ENCODE measurements at places on chromosomes 5 and 9.
A peak's percentile ranks its signal among the peaks of the same experiment; 100 is the strongest.

- no peak for DNase-seq
Measured at GRCh38 chr9:107782381-107782780, 292.8 kb upstream of the KLF4 start.

- DNase-seq, result no peak
Measured at GRCh38 chr5:142901476-142902185, 131.5 kb downstream of the ARHGAP26 start.

DNA sequence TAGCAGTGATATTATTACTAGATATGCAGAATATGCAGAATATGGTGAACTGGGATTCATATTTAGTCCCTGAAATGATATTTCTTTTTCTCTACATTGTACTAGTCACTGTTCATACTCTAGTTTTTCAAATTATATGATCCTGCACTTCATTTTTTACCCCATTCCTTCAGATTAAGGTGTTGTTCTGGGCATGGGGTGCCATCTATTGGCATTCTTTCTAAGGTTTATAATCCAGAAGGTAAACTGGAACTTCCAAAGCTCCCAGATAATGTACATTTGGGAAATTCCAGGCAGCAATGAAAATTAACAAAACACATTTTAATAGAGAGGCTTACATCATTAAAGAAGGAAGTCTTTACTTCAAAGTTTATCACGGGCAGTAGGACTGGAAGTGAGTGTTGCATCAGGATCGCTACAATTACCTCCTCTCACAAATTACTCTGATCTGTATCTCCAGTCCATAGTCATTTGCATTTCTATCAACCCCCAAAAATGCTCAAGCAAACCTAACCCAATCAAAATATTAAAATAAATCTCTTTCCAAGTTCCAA, 12.5 kb downstream of the RFX3 start:
- no peak for DNase-seq

DNA sequence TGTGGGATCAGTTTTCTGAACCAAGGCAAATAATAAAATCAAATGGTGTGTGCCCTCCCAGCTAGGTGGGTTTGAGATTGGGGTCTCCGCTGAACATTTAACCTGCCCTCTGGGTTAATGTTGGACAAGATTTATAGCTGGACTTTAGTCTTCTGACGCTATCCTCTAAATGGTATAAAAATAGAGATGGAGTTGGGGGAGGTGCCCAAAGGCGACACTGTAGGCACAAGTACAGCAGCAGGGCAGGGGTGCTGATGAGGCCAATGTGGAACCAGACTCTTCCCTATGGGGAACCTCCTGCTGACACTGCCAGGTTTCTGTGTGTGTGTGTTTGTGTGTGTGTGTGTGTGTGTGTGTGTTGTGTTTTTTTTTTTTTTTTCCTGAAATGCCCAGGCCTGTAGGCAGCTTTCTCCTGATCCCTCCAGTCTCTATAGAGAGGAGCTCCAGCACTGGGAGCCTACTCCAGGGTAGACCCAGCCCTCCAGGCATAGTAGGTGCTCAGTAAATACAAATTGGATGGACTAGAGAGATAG, 37.9 kb downstream of the PCDH1 start:
- DNase-seq, result no peak

GRCh38 chr9:68560071-68560844, 19.6 kb upstream of the TMEM252 start:
- DNase-seq, result peak; percentile 20

DNA sequence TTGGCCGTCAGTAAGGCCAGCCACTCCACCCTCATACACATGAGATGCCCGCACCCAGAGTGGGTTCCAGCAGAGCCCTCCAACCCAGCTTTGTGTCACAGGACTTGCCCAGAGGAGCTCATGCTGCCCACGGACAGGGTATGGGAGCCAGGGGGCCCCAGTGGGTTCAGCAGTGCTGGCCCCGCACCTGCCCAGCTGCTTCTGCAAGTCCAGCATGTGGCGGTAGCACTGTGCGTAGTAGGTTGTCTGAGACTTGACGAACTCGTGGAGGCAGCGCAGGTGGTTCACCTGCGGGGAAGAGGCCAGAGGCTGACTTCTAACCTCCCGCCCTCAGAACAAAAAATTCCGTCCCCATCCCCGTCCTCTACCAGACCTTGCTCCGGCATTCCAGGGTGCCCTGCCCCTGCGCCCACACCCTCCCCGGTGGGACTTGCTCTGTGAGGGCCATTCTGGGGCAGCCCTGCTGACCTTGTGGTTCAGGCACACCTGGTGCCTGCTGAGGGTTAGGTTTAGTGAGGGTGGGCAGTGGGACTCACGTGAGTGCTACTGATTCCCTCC, 18.5 kb downstream of the SH3GLB2 start:
- DNase-seq, result no peak

GRCh38 chr9:84315278-84315877, 25.2 kb downstream of the SLC28A3 start:
- peak; percentile 41 for DNase-seq

DNA sequence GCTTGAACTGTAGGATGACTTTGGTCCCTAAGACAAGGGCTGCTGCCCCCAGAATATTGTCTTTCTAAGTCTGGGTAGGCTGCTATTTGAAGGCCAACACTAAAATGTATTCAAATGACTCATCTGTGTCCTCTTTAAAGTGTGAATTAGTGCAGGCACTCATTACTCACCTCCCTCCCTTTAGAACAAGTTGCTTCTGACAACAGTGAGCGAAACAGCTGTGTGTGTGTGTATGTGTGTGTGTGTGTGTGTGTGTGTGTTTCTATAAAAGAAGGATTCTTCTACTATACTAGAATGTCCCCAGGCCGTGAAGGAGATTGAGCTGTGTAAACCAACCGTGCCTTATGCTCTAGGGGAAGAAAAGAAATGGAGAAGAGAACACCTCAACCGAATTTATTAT, 1337.2 kb downstream of the PTPRD start:
- DNase-seq, result no peak

GRCh38 chr5:32261198-32261597, 51.5 kb downstream of the MTMR12 start:
- DNase-seq, result no peak

GRCh38 chr5:78819166-78819565, 165.9 kb downstream of the ARSB start:
- no peak for DNase-seq

DNA sequence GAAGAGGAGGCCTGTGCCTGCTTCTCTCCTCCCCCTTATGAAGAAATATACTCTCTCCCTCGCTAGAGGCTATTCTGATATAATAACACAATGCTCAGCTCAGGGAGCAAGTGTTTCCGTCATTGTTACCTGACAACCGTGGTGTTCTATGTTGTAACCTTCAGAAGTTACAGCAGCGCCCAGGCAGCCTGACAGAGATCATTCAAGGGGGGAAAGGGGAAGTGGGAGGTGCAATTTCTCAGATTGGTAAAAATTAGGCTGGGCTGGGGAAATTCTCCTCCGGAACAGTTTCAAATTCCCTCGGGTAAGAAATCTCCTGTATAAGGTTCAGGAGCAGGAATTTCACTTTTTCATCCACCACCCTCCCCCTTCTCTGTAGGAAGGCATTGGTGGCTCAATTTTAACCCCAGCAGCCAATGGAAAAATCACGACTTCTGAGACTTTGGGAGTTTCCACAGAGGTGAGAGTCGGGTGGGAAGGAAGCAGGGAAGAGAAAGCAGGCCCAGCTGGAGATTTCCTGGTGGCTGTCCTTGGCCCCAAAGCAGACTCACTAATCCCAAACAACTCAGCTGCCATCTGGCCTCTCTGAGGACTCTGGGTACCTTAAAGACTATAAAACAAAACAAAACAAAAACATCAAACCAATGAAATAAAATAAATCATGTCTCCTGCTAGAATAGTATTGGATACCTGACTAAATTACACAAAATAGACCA, 1.3 kb downstream of the TMEM174 start:
- DNase-seq, result no peak

- DNase-seq, result no peak
Measured at GRCh38 chr5:104612005-104612404, 1049.4 kb upstream of the NUDT12 start.

DNA sequence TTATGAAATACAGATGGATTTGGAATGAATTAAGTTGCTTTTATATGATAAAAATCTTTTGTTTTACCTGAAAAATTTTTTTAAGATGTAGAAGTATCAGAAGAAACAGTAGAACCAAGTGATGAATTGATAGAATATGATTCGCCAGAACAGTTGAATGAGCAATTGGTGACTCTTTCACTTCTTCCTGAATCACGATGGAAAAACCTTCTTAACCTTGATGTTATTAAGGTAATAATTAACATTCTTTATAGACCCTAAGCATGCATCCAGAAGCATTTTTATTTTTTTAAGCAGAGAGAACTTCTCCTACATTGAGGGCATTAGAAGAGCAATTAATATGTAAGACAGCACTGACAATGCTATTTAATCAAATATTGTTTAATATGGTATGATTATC, 28.8 kb downstream of the WDR36 start:
- DNase-seq, result no peak

GRCh38 chr5:83965441-83965840, 244.8 kb upstream of the HAPLN1 start:
- no peak for DNase-seq

- DNase-seq, result peak; percentile 88
Measured at GRCh38 chr5:160421625-160422258, at the start of gene PTTG1. PTTG1 (plus strand) TSS chr5:160421855; CDS start chr5:160422313, 458 bp downstream.

GRCh38 chr9:112699230-112699629, 18.7 kb downstream of the INIP start:
- no peak for DNase-seq

DNA sequence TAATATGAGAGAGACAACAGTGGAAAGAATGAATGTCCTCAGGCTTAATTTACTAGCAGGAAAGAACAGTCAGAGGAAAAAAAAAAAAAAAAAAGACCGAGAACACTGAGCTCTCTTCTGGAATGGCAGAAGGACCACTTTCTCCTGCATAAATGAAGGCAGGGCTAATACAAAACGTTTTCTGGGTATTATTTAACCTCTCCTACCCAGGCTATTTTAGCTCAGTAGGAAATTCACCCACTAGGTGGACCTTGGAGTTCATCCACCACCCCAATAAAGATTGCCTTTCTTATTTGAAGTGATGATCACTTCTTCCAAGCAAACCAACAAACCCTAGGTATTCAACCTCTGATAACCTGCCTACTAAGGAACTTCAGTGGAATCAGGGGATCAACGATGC, 3.7 kb downstream of the GLIS3 start:
- DNase-seq, result no peak

DNA sequence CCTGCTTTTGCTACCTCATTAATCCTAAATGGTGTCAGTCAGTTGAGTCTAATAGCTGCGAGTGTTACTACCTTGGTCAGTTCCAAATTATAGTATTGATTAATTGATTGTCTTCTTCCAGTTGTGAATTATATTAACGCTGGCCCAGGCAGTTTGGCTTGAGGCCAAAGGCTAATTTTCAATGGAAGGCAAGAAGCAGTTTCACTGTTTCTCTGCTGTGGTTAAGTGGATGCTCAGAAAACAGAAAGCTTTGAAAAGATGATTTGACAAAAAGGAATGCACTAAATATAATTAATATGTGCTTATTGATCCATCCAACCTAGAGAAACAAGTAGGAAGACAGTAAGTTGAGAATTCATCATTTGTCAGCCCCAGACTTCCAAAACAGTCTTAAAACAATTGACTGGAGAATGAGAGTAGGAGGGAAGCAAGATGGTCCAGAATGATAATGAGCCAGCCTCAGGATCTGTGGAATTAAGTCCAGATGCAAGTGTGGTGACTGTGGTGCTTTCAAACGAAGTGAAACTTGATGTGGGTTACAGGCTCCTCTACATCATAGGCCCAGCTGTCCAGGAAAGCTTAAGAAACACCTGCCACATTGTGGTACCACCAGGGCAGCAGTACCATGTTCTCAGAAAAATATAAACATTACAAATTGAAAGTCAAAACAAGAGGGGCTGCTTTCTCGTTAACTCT, 1371.0 kb upstream of the DMAC1 start:
- no peak for DNase-seq

- no peak for DNase-seq
Measured at GRCh38 chr9:74847478-74848152, 40.1 kb downstream of the TRPM6 start.

- DNase-seq, result no peak
Measured at GRCh38 chr9:75054368-75055001, 26.4 kb upstream of the CARNMT1 start.

DNA sequence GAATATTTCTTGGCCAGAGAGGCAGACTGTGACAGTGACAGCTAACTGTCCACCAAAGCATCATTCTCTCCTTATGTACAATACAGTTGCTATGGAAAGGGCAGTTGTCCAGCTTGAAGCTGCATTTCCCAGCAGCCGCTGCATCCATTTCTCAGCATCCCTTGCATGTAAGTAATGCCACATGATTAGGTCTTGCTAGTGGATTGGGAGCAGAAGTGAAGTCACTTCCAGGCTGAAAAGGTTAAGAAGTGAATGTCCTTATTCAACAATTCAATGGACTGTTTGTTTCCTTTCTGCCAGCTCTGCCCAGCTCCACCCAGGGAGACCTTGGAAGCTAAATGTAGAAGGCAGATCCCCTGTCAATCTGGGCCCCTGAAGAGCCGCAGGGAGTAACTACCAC, 26.1 kb upstream of the RETREG1 start:
- DNase-seq, result no peak

DNA sequence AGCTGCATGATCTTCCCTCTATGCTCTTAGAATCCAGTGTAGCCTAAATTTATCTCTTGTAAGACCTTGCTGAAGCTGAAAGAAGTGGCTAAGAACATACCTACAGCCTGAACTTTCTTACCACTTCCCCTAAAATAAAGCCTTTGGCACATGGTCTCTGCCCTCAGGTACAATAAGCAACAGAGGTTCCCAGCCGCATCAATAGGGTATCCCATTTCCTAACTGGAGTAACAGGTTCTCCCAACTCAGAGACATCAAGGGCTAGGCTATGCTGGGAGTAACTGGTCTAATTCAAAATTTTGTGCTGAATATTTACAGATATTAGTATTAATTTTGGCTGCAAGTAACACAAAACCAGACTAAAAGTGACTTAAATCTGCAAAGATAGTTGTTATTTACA, 335.8 kb upstream of the TRPC7 start:
- no peak for DNase-seq
